ENCODE measurements at places on chromosomes 11 and 22.

DNA sequence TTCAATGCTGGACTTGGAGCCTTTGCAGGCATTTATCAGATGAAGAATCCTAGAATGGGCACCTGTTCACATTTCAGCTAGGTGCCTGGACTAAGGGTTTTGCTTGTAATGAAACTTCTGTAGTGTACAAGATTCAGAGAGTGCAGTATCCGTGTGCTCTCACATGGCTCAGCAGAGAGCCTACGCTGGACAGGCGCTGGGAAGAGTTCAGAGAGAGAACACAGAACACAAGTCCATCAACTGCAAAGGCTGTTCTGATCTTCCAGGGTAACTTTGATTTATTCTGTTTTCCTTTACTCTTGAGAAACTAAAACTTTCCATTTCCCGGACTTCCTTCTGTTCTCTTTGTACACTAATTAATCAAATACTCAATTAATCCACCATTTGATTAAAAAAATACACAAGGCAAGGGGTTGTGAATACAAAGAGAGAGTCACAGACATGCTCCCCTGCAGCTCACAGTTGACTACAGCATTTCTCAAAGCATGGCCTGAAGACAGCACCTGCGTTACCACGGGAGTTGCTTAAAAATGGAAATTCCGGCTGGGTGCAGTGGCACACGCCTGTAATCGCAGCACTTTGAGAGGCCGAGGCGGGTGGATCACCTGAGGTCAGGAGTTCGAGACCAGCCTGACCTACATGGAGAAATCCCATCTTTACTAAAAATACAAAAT is 393.7 kb downstream of the LARGE1 start:
- no peak for DNase-seq

- DNase-seq: no peak
Measured at GRCh38 chr11:84854498-84854880, 772.7 kb downstream of the DLG2 start.

DNA sequence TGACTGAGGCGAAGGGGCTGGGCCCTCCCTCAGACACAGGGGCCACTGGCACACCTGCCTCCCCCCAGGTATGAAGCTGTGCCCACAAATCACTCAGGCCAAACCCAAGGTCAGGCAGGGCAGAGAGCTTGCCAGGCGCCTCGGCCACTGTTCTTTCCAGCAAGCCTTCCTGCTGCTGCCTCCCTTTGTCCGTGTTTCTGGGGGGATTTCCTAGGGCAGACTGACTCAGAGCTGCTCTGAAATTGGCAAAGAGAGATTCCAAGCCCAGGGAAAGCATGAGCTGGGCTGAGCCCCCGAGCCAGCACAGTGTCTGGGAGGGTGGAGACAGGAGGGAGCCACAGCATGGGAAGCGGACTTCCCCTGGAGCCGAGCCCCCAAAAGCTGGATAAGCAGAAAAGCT is 33.2 kb downstream of the PPP2R1B start:
- no peak for DNase-seq

GRCh38 chr22:20517422-20517821 is 10.0 kb downstream of the MED15 start:
- no peak for DNase-seq

DNA sequence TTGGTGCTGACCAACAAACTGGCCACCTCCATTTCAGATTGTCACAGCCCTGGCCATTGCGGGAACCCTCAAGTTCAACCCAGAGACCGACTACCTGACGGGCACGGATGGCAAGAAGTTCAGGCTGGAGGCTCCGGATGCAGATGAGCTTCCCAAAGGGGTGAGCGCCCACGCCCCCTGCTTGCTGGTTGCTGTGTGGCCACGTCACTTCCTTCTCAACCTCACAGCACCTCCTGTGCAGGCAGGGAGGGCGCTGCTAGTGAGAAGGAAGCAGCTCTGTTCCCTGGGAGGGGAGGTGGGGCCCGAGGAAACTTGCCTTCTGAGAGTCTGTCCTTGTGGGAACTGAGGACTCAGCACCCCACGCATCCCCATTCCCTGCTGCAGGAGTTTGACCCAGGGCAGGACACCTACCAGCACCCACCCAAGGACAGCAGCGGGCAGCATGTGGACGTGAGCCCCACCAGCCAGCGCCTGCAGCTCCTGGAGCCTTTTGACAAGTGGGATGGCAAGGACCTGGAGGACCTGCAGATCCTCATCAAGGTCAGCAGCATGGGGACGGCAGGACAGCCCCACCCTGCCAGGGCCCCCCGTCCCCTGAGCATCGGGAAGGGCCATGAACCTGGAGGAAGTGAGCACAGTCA is 19.3 kb downstream of the POLR3H start:
- DNase-seq: peak; percentile 66

DNA sequence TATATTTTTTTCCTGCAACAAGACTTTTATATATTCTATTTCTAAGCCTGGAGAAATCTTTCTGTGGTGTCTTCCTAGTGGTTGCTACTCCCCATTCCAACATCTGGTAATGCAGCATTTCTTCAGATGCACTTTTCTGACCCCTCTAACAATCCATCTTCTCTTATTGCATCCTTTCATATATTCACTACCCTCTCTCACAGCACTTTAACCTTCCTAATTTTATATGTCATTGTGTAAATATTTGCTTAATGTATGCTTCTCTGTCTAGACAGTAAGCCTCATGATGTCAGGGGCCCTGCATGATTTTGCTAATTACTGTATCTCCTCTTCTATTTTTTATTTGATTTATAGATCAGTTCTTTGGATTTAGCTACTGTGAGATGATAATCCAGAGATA is 701.6 kb downstream of the KCNA4 start:
- DNase-seq: no peak

GRCh38 chr11:76592025-76592914 is 78.3 kb downstream of the LRRC32 start:
- no peak for DNase-seq

DNA sequence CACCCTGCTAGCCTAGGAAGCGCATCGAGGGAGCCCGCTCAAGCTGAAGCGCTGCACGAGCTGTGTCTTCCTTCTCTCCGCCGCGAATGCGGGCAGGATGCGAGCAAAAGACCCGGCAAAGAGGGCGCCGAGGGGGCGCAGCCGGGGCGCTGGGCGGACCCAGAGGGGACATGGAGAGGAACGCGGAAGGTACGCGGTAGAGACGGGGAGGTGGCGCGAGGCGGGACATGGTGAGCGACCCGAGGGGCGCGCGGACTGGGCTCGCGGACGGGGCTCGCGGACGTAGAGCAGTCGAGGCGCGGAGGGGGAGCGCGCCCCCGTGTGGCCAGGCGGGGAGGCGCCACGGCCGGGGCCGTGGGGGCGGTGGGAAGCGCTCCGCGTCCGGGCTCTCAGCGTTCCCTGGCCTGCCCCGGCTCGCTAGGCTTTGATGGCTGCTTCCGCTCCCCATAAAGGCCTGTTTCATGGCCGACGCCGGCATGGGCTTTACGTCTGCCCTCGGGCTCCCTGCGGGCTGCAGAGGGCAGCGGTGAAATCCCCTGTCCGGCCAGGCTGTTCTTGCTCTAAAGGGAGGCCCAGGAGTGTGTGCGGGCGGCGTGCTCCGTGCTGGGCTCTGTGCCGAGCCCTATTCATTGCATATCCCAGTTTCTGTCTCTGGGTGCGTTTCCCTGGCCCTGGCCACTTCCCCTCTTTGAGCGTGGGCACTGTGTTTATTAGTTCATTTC is 31.2 kb upstream of the TRIM29 start:
- DNase-seq: peak; percentile 67

- DNase-seq: no peak
Measured at GRCh38 chr11:125410091-125410490, 86.0 kb downstream of the FEZ1 start.

DNA sequence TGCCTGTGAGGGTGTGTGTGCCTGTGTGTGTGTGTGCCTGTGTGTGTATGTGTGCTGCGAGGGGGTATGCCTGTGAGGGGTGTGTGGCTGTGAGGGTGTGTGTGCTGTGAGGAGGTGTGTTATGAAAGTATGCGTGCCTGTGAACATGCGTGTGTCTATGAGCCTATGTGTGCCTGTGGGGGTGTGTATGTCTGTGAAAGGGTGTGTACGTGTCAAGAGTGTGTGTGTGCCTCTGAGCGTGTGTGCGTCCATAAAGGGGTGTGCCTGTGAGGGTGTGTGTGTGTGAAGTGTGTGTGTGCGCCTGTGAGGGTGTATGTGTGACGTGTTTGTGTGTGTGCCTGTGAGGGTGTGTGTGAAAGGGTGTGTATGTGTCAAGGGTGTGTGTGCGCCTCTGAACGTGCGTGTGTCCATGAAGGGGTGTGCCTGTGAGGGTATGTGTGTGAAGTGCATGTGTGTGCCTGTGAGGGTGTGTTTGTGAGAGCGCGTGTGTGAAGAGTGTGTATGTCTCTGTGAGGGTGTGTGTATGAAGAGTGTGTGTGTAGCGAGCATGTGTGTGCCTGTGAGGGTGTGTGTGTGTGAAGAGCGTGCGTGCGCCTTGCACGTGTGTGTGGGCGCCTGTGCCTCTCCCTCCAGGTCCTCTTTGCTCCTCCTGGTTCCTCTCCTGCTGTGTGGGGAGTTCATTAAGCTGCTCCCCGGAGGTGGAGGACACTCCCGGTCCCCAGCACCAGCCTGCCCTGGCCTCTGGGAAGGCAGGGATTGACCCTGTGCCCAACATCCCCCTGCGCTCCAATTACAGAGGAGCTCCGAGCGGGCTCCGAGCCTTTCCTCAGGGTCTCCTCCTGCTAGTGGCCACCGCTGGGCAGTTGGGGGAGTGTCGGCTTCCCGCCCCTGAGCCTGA is 53.3 kb downstream of the CACNA1I start:
- DNase-seq: no peak

DNA sequence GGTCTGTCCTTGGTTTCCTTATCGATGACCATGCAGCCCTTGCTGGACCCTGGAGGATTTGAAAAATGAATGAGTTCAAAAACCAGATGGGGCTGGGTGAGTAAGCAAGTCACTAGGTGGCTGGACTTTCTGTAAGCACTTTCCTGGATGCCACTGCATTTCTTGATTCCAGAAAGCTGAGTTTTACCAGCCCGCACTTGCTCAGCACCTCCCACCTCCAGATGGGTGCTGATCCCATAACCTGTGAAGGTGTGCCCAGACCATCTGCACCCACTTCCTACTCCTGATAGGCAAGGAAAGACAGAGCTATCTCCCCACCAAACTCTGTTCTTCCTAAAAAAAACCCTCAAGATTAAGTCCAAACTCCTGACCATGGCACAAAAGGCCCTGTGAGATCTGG is 21.1 kb downstream of the ASCC2 start:
- no peak for DNase-seq

DNA sequence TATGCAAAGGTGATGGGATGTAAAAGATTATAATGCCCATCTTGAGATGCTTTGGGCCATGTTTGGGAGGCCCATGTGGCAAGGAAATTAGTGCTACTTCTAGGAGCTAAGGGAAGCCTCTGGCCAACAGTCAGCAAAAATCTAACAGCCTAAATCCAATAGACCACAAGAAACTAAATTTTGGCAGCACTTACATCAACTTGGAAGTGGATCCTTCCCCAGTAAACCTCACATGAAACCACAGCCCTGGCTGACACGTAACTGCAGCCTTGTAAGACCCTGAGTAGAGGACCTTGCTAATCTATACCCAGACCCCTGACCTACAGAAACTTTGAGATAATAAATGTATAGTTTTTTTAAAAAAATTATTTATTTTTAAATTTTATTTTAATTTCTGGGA is 13.1 kb upstream of the GRK3 start:
- DNase-seq: no peak

DNA sequence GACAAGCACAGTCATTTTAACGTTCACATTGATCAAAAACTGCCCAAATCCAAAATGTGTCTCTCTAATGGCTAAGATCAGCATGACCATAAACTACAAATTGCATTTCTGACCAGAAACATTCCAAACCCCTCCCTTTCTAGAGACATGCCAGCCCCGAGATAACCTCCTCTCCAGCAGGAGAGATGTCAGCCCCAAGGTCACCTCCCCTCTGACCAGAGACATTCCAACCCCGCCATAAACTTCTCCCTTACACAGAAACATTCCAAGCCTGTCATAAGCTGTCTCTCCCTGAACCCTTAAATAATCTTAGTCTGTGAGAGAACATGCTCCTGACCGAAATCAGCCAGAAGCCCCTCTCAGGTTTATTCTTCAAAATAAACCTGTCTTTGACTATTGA is 6.6 kb upstream of the EXT2 start:
- no peak for DNase-seq

- DNase-seq: no peak
Measured at GRCh38 chr22:49107561-49107960, 720.1 kb downstream of the BRD1 start.

DNA sequence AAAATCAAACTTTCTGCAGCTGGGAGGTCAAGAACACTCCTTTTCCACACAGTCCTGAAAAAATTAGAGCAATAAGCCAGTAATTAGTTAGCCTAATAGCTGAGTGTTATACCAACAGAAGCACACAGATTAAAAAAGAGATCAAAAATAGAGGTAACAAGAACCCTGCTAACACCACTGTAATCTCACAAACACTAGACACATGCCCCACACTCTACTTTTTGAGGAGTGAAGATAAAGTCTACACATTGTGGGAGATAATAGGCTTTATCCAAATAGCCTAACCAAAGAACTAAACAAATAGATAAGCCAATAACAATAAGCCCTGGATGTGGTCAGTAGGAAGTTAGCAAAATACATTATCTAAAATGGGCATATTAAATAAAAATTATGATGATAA is 372.7 kb upstream of the ANO5 start:
- no peak for DNase-seq

GRCh38 chr11:35030716-35031213 is 108.2 kb upstream of the CD44 start:
- DNase-seq: no peak

DNA sequence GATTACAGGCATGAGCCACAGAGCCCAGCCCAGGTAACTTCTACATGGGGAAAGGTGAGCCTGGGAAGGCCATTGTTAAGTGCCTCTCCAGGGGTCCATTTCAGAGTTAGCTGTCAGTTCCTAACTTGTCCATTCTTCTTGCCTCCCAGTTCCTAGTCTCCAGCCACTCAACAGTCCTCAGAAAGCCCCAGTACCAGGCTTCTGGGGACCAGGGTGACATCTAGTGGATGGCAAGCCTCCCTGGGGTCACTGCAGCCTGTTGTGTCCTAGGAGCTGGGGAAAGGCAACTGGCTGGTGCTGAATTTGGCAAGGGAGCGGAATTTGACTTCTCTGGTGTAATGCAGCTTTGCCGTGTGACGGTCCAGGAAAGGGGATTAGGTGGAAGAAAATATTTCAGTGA is 2.1 kb downstream of the LGALS12 start:
- no peak for DNase-seq

DNA sequence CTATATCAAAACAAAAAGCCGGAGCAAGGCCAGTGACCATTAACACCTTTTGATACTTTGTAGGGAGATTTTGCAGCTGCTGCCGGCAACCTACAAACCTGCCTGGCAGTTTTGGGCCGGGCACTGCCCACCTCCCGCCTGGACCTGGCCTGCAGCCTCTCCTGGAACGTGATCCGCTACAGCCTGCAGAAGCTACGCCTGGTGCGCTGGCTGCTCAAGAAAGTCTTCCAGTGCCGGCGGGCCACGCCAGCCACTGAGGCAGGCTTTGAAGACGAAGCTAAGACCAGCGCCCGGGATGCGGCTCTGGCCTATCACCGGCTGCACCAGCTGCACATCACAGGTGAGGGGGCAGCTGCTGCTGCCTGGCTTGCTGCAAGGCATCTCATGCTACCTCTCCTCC is 34.2 kb downstream of the SHISA8 start:
- no peak for DNase-seq

GRCh38 chr11:75144716-75145014 is 6.2 kb upstream of the SLCO2B1 start:
- DNase-seq: no peak

Data from activated naive CD4-positive, alpha-beta T cell treated with anti-CD3 and anti-CD28 coated beads, Interleukin-2, amount 50 U/mL, for 16 hours (primary cell).